ENCODE measurements at places on chromosomes 3 and 15.

DNA sequence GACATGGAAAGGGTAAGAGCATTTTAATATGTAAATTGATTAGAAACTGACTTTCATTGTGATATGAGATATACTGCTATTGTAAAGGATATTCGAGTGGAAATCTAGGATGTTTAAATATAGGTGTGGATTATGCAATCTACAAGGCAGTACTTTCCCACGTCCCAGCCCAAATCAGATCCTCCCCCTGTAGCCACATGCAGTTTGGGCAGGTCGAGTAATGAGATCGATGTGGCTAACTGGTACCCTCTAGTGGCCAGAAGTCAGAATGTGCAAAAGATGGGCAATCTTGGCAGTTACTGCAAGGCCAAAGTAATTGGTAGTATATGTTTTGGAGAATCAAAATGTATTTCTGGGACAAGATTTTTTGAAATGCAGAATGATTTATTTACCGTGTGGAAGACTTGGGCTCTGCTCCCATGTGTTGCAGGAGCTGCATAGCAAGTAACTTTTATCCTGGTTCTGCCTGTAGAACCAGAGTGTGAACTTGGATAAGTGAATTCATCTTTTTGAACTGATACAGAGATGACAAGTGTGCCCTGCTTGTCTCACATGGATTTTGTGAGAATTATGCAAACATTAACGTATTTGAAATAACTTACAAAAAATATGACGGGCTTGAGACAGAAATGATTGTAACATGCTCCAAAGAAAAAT lies 94.5 kb upstream of the ADAMTSL3 start:
- no peak for DNase-seq

DNA sequence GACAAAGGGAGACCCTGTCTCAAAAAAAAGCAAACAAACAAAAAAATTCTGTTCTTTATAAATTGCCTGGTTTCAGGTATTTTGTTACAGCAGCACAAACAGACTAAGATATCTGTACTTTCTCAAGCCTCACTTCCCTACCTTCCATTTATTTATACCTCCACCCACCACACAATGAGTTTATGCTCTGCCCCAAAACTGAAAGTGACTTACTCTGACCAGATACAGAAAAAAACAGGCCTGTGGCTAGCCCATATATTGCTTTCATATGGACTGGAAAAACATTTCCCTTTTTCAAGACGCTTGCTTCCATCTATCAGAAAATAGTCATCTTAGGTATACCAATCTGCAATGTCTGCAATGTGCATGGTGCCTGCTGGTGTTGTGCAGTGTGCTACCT lies 8.7 kb upstream of the GPD1L start:
- no peak for DNase-seq

DNA sequence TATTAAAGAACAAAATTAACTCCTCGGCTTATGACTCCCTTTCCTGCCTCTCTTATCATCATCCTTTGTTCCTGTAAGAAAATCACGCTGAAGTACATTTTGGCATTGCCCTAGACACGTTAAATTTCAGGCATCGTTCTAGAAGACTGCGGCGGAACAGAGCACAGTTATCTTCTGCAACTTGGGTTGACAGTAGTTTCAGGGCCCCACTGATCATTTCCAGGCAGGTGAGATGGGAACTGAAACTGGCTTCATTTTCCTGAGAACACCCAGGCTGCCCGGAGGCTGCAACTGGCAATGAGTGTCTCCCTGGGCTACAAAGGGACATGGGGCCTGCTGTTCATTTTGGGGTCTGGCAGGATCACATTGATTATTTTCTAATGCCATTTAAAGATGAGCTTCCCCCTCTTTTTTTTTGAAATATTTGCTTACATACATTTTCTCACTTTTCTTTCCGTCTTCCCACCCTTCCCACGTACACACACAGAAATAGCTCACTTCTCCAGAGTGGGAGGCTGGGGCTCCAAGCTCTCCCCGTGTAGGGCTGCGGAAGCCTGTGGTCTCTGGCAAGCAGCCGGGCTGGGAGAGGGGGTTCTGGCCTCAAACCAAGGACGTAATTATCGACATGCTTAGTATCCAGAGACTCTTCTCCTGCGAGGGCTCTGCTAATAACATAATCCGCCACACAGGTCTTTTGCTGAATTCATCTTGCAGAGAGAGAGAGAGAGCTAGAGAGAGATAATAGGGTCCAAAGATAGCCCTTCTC lies 267.4 kb downstream of the ABHD5 start:
- no peak for DNase-seq

- DNase-seq = no peak
Measured at GRCh38 chr3:37853691-37854413, 7.8 kb upstream of the CTDSPL start.

- DNase-seq = no peak
Measured at GRCh38 chr3:58471025-58471887, 20.6 kb upstream of the KCTD6 start.

- DNase-seq = no peak
Measured at GRCh38 chr3:67048715-67049074, 50.6 kb downstream of the KBTBD8 start.

GRCh38 chr3:112466020-112466419 lies 33.3 kb downstream of the BTLA start:
- DNase-seq = no peak

DNA sequence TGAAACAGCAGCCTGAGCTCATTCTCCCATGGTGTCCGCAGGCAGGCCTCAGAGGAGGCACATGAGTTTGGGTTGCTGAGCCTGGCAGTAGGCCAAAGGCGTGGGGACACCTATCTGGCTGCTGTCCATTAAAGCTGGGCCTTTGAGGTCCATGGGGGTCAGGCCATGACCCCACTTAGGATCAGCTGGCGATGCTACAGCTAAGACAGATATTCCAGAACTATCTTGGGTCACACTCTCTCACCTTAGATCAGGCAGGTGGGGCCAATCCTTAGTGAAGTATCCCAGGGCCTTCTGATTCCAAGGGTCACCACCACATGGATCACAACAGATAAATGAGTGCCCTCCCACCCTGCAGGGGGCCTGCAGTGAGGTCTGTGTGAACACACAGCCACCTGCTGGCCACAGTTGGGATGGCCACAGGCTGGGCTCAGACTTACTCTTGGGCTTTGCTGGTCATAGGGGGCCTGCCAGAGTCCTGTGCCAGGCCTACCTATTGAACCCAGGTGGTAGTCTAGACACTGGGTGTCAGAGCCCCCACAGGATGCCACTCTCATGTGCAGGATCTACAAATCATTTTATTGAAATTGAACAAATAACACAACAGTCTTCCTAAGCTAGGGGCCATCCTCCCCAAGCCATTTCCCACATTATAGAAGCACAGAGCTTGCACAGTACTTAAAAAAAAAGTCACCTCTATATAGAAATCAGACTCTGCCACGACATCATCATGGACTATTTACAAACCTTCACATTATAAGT lies 2.0 kb upstream of the HYAL2 start:
- DNase-seq = peak; percentile 77

Measured in omental fat pad (tissue), 4 donors.